Inflammatory macrophage treated with lipopolysaccharide for 4 hours (primary cell): ENCODE measurements at places on chromosomes 1 and 21.
A peak's percentile ranks its signal among the peaks of the same experiment; 100 is the strongest.

GRCh38 chr1:119771770-119772169 lies 3.1 kb upstream of the HMGCS2 start:
- DNase-seq = no peak

DNA sequence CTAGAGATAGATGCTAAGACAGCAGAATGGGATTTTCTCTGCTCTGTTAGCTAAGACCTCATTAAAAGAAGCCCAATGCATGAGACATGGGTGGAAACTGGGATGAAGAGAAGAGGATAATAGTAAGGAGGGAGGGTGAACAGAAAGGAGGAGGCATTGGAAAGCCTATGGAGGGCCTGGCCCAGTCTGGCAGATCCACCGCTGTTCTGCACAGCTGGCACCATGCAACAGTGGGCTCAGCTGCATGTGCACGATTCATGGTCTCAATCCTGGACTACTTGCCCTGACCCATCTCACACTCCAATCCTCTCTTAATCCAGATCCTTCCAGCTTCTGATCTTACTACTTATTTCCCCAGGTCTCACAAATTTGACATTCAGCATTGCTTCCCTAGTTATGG lies 2.2 kb downstream of the PHC2 start:
- no peak for DNase-seq

DNA sequence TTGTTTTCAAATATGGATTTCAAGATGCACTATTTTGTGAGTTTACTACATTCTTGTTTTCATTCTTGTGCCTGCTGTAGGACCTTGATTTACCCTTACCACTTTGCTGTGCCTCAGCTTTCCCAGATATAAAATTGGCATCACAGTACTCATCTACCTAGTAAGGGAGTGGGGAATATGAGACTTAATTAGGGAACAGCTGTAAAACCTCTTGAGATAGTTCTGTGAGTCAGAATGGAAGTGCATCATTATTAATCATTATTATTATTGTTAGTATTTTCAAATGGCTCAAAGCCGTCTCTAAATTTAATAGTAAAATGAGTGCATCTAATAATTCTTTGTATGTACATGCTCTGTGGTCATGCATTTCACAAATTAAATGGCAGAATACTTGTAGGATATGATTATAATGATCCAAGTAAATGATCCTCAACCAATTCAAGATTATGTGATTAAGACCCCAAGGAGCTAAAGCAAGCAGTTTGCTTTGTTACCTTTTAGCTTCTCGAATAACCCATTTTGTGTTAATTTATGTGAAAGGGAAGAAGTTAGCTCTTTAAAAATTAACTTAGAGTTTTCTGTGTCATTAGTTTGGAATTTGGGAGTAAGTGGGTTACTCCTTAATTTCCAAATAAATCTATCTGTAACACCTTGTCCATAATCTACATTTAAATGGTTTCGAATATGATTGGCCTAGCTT lies 155.4 kb downstream of the NFIA start:
- DNase-seq = no peak

- DNase-seq = no peak
Observed at GRCh38 chr1:106921186-106921585, 135.3 kb upstream of the PRMT6 start.

- DNase-seq = no peak
Observed at GRCh38 chr1:49200738-49201137, 424.0 kb upstream of the BEND5 start.

DNA sequence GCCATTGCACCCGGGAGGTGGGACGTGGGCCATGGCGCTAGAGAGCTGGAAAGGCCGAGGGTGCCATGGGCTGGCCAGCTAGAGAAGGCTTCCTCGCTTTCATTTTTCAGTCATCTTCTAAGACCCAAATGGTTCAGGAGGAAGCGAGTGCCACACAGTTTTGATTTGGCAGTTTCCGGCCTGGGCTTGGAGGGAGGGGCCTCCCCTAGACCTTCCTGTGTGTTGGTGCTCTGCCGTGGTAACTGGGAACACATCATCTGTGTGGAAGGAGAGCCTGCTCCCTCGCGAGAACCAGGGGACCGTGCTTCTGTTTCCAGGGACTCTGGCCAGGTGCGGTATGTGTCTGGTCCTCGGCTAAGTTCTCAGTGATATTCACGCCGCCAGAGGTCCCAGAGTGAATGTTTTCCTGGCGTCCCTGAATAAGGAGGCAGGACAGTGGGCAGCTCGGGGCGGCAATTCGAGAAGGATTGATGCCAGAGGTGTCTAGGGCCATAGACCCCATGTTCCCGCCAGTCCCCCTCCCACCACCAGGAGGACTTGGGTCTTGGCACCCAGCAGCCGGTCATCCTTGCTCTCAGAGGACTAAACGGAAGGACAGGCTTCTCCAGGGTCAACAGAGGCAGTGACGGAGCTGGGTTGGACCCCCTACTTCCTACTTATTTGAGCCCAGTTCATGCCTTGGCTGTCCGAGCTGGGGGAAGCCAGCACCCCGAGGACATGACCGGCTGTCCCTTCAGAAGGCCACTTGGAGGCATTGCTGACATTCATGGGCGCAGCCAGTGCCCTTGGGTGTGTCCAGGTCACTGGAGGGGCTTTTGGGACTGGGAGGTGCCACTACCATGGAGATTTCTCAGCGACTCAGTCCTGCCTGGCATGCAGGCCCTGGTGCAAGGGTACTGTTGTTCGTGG lies 2.7 kb upstream of the NPHP4 start:
- DNase-seq = peak; percentile 48

GRCh38 chr1:160409486-160409885 lies 9.1 kb downstream of the VANGL2 start:
- DNase-seq = no peak

DNA sequence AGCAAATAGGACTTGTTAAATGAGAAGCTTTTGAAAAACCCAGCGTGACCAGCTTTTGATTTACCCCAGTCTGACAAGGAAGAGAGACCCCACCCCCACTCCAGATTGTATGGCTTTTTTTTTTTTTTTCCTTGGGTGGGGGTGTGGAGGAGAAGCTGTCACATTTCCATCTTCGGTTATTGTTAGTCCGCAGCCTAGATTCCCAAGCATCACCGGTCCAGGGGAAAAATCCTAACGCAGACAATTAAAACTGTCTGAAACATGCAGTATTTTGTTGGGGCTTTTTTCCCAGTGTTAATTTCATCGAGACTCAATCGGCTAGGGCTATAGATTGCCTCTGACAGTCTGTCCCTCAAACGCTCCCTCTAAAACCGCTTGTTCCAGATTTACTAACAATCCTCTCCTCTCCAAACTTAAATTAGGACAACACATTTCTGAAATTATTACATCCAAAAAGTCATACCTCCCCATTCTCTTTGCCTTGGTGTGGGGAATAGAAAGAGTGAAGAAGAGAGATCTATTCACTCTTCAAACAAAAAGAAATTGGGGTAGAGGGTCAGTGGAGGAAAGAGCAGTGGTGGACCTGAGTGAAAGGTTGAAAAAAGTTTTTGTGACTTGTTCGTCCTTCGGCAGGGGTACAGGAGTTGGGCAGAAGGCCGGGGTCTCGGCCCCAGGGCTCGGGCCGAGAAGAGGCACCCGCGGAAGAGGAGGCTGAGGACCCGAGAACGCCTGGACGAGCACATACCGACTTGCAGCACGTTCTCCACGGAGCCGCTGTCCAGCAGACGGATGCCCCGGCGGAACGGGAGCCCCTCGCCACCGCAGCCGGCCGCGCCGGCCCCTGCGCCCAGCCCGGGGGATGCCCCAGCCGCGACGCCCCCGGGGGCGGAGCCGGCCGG lies 1.1 kb downstream of the ZSWIM5 start:
- no peak for DNase-seq

DNA sequence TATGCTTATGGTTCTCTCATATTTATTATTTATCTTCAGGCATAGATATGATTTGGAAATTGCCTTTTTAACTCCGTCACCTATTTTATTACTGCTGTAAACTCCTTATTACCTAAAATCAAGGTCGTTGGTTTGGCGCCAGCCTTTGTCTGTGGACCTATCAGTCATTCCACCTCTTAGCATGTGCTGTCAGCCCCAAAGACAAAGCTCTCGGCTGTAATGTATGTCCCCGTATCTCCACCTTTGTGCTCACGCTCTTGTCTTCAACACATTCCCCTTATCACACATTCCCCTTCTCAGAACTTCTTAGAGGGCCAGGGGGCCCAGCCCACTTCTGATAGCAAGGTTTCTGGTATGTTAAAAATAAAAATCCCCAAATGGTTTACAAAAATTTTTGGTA lies 342.2 kb downstream of the RYR2 start:
- DNase-seq = no peak

DNA sequence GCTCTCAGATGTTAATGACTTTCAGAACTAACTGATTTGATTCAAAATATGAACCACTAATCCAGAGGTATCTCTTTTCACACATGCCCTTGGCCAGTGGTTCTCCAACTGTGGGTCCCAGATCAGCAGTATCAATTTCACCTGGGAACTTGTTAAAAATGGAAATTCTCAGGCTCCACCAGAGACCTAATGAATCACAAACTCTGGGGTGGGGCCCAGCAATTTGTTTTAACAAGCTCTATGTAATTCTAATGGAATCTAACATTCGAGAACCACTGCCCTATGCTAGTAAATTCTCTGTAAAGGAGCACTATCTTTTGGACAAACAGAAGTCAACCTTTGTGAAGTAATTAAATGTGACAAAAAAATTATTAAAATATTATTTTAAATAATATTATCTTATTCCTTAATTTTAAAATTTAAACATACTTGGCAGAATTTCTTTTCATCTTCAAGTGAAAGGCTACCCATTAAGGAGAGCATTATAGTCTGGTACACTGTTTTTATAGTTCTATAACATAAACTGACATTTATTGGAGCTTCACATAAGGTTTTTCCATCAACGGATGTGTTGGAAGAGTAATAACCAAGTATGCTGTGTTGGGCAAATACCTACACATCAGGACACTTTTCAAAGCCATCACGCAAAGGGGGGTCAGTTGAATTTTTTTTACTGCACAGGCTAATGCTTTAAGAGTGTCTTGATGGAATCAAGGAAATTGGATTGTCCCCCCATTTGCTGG lies 130.4 kb downstream of the LHX4 start:
- no peak for DNase-seq

DNA sequence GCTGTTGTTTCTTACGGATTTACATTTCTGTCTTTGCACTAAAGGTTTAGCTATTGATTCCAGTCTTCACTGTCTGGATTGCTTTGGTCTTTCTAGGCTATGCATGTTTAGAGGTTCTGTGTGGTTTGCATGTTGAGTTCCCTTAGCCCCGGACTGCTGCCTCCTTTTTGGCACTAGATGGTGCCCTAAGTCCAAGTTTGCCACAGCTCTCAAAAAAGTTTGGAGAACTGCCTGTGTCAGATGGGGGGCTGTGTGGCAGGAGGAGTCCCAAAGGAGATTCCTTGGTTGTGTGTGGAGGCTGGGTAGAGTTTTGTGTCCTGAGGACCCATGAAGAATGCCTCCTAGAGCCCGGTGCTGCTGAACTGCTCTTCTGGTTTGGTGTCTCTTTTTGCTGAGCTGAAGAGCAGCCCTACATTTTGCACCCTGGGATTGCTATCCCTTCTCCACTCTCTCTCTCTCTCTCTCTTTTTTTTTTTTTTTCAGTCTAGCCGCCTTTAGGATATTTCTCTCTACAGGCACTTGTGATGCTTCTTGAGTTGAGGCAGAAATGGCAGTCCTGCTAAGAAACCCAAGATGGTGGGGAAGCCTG lies 74.4 kb downstream of the PTGS2 start:
- peak; percentile 76 for DNase-seq

DNA sequence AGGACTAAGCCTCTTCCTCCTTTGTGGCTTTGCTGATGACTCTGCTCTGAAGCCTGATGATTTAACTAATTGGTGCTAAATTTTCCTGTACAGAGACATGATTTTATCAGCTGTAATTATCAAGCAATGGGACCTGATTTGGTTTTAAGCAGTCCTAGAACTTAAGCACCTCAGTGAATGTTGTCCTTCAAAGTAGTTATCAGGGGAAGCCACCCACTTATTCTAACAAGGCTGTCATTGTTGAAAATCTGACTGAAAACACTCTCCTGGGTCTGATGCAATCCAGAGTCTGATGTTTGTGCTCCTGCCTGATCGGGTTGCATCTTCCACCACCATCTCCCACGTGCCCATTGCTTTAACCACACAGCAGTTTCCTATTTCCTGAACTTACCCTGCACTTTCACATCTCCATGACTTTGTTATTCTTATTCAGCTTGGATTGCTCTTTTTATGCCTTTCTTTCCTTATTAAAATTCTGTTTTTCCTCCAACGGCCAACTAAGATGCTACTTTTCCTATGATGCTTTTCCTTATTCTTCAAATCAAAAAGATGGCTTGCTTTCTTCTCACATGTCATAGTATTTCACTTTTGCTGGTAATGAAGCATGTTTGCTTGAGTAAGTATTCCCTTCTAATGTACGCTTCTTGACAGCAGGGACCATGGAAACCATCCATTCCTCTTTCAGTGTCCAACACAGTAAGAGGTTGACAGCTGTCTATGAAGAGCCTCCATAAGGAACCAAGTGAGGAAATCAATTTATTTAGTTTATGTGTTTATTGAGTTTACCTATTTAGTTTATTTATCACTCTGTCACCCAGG lies 55.0 kb downstream of the S1PR1 start:
- peak; percentile 84 for DNase-seq

DNA sequence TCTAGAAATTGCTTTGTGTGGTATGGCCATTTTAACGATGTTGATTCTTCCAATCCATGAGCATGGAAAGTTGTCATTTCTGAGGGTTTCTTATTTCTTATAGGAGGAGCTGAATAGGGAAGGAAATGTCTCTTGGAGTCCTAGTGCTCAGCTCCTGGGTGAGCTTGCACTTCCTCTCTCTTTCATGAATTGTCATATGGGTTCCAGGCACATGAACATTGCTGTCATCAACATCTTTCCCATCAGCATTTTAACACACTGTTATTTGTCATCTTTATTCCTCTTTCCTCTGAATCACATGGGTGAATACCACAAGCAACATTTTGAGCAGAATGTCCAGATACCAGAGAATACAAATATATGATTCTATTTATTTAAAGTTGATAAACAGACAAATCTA lies 23.4 kb downstream of the SLAMF6 start:
- DNase-seq = peak; percentile 93

- DNase-seq = peak; percentile 17
Observed at GRCh38 chr1:150235294-150235851, 539 bp downstream of the ANP32E start.

DNA sequence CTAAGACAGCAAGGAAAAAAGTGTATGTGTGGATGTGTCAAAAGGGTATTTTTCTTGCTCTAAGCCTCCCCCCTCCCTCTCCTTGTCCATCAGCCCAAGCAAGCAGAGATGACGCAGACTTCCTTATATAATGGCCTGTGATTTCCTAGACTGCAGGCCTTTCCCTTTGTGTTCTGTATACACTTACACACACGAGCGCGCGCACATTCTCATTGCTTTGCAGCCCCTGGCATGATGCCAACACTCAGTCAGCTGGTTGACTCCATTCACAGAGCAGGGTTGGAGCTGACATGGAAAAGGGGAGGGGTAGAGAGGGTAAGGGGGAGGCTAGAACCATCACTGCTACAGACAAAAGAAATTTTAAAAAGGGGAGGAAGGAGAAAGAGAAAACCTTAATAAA lies 41.8 kb downstream of the GATAD2B start:
- DNase-seq = peak; percentile 86

- no peak for DNase-seq
Observed at GRCh38 chr1:84869720-84870119, 23.3 kb downstream of the LPAR3 start.

- DNase-seq = peak; percentile 9
Observed at GRCh38 chr1:13697738-13698137, 2.2 kb upstream of the PRDM2 start.

- no peak for DNase-seq
Observed at GRCh38 chr1:27148591-27148990, 6.3 kb downstream of the SLC9A1 start.
